ENCODE measurements at places on chromosomes 2 and 18.

DNA sequence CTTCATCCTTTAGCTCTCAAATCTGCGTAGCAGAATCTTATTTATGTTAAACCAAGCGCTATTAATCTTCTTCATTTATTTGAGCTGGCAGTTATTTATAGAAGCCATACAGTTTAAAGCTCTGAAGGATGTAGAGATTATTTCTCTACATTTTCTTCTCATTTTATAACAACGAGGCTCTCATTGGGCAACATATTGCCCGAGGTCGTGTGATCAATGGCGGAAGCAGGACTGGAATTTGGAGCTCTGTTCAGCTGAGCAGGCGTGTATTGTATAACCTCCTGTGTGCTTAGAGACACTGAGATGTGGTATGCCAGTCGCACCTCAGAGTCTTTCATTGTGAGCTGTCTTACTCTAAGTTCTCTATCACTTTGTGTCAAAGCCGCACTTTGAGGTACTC, 17.5 kb upstream of the DRC1 start:
- DNase-seq = no peak

GRCh38 chr2:231546014-231546715, 15.9 kb upstream of the NMUR1 start:
- DNase-seq = no peak

GRCh38 chr2:32696439-32696838, 68.6 kb downstream of the TTC27 start:
- DNase-seq = no peak

- DNase-seq = no peak
Observed at GRCh38 chr2:61493523-61493942, 22.6 kb upstream of the USP34 start.

GRCh38 chr18:76604935-76605240, 109.8 kb upstream of the ZNF516 start:
- no peak for DNase-seq

- no peak for DNase-seq
Observed at GRCh38 chr2:189261431-189261841, 81.9 kb upstream of the COL5A2 start.

DNA sequence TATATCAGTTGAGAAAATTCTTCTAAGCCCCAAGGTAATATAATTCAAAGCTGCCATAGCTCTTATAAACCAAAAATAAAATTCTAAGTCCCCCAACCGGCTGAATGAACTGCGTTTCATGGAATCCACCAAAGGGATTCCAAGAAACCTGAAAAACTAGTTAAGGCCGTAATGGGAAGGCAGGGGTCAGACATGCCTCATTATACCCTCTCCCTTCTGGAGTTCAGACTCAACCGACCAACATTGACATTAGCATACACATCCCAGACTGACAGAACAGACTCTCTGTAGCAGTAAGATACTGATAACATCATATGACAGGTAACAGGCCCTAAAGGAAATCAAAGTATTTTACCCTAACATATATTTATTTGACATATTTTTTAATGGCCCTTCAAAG, 31.4 kb upstream of the PHLPP1 start:
- DNase-seq = no peak

- DNase-seq = no peak
Observed at GRCh38 chr18:69388222-69388621, 12.5 kb upstream of the DOK6 start.

- no peak for DNase-seq
Observed at GRCh38 chr2:80291656-80292055, 12.9 kb downstream of the LRRTM1 start.

GRCh38 chr2:96927405-96928171, 57.7 kb upstream of the SEMA4C start:
- no peak for DNase-seq

GRCh38 chr18:58990720-58991119, 126.0 kb downstream of the ZNF532 start:
- no peak for DNase-seq

- no peak for DNase-seq
Observed at GRCh38 chr2:158413581-158413980, 43.0 kb downstream of the CCDC148 start.

Measured in T-helper 17 cell (primary cell).